ENCODE measurements at places on chromosomes 2 and 18.

DNA sequence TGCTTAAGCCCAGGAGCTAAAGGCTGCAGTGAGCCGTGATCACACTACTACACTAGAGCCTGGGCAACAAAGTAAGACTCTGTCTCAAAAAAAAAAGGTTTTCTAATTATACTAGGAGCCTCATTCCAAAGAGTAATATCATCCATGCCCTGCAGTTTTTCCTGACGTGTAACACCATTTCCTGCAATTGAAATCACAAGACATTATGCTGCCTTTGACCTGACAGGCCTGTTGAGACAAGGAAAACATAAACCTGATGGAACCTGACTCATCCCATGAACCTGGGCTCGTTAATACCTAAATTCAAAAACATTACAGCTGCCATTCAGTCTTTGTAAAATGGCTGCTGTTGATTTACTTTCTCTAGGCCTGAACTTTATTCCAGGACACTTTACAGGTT, 58.7 kb upstream of the PEX13 start:
- no peak for DNase-seq

- peak; percentile 87 for DNase-seq
Observed at GRCh38 chr2:231708773-231709635, 679 bp downstream of the PTMA start.

DNA sequence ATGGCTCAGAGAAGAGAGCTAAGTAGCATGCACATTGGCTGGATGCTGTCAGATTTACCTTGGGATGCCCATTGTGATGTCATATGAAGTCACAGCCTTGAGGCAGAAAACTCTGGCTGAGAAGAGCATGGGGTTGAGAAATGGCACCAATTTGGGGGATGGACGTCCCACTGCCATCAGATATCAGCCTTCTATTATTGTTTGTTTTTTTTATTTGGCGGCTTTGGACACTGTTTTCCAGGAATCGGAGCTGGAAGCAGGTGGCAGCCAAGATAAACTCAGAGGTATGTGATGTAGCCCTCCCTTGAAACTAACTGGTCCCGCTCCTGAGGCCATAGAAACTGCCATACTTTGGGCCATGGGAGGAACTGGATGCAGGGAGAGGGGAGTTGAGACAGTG, 40.6 kb downstream of the GCKR start:
- no peak for DNase-seq

DNA sequence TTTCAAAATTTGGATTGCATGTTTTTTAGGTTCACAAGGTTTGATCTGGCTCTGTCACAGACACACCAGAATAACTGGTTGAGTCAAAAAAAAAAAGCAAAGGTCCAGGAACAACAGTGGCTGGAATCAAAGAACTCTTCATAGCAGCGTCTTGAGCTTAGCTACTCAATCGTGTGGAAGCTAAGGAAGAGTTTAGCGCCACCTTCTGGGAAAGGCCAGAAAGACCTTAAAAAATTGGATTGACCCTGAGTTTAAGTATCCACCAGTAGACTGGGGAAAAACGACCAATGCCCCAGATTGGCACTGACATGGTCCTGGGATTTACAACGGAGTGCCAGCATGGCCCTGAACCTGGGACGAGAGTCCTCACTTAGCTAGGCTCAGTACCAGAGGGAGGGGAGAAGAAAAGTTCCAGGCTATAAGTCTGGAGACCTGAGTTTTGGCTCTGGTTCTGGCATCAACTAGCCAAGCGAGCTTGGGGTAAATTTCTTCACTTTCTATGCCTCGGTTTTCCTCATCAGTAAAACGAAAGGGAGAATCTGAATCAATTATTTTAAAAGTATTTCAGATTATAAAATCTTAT, 71.1 kb upstream of the TFCP2L1 start:
- DNase-seq: no peak

- no peak for DNase-seq
Observed at GRCh38 chr2:161434118-161434517, 18.0 kb downstream of the TBR1 start.

All from suprapubic skin (tissue), 4 donors.